Right cardiac atrium (tissue), 5 donors: ENCODE measurements at places on chromosomes 3 and 15.

DNA sequence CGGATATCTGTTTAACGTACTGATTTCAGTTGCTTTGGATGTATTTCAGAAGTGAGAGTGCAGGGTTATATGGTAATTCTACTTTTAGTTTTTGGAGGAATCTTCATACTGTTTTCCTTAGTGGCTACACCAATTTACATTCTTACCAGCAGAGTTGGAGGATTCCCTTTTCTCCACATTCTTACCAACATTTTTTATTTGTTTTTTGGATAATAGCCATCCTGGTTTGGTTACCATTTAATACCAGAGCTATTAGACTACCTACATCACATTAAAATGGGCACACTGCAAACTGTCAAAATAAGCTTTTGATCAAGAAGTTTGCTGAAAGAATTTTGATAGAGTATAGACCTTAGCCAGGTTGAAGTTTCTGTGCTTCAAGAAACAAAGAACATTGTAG is 217.2 kb upstream of the CFAP20DC start:
- DNase-seq, result no peak

DNA sequence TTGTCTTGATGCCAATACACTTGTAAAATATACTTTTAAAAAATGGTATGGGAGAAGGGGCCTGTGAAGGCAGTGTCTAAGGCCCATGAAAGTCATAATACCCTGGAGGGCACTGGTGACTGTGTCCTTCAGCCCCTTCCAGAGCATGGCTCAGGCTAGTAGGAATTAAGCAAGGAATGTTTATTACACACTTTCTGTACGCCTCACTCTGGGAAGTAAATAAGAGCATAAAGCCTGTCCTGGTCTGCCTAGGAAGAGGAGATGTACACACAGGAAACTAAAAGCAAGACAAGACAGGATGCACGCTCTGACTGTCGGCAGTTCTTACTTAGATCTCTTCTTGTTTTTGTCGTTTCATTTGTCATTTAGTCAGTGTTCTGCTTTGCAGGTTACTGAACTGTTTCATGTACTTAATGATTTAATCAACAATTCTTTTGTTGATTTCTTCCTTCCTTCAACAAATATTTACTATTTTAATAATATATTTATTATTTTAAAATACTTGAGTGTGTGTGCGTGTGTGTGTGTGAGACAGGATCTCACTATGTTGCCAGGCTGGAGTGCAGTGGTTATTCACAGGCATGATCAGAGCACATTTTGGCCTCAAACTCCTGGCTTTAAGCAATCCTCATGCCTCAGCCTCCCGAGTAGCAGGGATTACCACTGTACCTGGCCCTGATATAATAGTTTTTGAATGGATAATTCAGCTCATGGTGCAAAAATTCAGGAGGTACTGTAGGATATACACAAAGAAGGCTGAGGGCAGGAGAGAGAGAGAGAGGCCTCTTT is 9.0 kb upstream of the SMAD6 start:
- no peak for DNase-seq

- DNase-seq, result no peak
Observed at GRCh38 chr3:57961828-57962447, 46.3 kb upstream of the FLNB start.

- peak; percentile 73 for DNase-seq
Observed at GRCh38 chr3:128911911-128912310, 32.5 kb downstream of the ACAD9 start.

- DNase-seq, result no peak
Observed at GRCh38 chr15:65914981-65915925, 46.0 kb downstream of the RAB11A start.

GRCh38 chr15:34700891-34701427 is 53.8 kb downstream of the GJD2 start:
- no peak for DNase-seq

DNA sequence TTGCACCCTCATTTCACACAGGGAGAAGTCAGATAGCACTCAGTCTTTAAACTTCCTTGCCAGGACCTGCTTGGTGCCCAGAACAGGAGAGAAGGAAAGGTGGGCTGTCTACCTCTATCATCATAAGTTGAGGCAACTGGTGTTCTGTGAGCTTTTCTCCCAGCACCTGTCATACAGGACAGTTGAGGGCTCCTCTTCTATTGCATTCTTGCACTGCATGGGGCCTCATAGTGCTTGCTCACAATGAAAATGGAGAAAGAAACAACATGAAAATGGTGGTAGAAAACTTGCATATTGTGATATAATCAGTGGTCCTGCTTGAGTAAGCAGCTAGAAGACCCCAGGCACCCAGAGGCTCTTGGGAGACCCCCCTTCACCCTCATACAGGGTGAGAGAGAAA is 311.7 kb upstream of the GOLIM4 start:
- DNase-seq, result no peak

- no peak for DNase-seq
Observed at GRCh38 chr3:104735691-104736090, 631.0 kb upstream of the ALCAM start.

GRCh38 chr3:134603956-134604355 is 46.9 kb downstream of the KY start:
- no peak for DNase-seq

GRCh38 chr15:64019764-64020163 is 26.5 kb downstream of the DAPK2 start:
- peak; percentile 66 for DNase-seq

- DNase-seq, result no peak
Observed at GRCh38 chr3:175111036-175111435, 251.9 kb downstream of the NAALADL2 start.

- DNase-seq, result peak; percentile 54
Observed at GRCh38 chr3:194139071-194139813, 3.3 kb downstream of the HES1 start.

- no peak for DNase-seq
Observed at GRCh38 chr3:31733234-31733667, 200.5 kb downstream of the STT3B start.

- no peak for DNase-seq
Observed at GRCh38 chr15:25775317-25775912, 87.7 kb downstream of the ATP10A start.

GRCh38 chr15:40335938-40336743 is 4.6 kb downstream of the CCDC9B start:
- peak; percentile 48 for DNase-seq

GRCh38 chr3:187943677-187944389 is 198.6 kb upstream of the BCL6 start:
- no peak for DNase-seq

DNA sequence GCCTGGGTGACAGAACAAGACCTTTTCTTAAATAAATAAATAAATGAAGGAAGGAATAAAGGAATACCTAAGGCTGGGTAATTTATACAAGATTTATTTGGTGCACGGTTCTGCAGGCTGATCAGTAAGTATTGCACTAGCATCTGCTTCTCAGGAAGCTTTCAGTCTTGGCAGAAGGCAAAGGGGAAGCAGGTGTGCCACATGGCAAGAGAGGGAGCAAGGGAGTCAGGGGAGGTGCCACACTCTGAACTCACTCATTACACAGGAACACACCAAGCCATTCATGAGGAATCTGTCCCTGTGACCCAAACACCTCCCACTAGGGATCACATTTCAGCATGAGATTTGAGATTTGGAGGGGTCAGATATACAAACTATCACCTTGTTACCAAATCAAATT is 56.4 kb downstream of the PRKCI start:
- no peak for DNase-seq

GRCh38 chr3:11445883-11446282 is 173.7 kb downstream of the ATG7 start:
- no peak for DNase-seq

DNA sequence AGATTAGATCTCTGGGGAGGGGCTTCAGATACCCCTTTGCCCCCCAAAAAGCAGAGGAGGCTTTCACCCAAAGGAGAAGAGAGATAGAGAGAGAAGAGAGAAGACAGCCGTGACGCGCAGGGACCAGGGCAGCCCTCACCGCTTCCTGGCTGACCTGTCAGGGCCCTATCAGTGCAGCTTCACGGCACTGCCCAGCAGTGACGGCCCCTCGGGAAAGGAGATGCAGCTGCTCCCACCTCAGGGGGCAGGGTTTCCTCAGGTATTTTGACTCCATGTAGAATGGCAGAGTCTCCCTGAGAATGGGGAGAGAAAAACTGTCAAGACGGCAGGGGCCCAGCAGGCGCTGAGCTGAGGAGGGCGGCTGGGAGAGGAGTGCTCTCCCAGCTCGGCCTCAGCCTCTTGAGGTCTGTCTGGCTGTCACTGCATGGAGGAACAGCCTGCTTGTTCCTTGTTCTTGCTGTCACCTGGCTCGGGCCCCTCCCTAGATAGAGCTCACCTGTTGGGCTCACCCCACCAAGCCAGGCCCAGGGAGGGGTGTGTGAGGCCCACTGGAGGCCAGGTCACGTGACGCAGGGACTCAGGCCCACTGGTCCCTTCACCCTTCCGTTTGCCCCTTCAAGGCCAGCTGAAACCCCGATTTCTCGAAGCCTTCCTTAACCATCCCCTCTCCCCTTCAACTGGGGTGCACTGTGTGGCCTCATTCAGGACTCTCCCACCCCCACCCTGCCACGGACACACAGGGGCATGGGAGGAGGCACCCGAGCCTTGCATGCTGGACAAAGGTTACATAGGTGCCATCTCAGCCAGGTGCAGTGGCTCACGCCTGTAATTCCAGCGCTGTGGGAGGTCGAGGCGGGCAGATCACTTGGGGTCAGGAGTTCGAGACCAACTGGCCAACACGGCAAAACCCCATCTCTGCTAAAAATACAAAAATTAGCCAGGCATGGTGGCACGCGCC is 28.2 kb downstream of the LOXL1 start:
- no peak for DNase-seq

GRCh38 chr3:138944654-138944928 is 2.3 kb downstream of the FOXL2 start:
- DNase-seq, result no peak

- DNase-seq, result no peak
Observed at GRCh38 chr15:99630607-99631131, 64.9 kb downstream of the MEF2A start.

GRCh38 chr15:63726491-63726890 is 107.3 kb downstream of the HERC1 start:
- no peak for DNase-seq

DNA sequence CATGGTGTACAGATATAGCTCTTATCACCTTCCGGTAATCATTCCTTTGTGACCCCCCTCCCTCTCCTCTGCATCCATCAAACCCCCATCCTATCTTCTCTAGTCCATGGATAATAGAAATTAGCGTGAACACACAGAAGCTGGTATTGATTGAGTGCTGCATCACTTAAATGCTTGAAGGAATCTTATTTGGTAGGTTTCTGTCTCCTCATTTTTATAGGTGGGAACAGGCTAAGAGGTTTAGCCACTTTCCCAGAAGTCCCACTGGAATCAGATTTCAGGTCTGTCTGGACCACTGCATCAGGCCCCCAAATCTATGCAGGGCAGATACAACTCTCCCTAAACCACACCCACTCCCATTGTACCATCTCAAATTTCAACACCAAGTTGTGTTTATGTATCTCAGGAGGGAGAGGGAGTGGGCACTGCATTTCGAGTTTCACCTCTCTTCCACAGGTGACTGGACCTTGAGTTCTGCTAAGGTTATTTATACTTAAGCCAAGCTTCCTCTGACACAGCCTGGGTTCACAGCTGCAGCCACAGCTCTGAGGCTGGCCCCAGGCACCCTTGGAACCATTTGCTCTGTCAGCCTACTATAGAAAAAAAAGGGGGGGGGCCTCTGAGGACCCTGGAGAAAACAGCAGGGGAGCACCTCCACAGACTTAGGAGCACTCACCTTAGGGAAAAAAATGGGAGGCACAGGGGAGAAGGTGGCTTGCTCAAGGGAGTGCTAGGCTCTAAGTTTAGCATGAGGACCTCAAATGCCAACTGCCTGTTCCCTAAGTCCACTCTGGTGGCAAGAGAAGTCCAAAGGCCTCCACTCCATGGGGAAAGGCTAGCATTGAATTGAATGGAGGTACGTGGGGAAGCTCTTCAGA is 2.1 kb upstream of the NMB start:
- DNase-seq, result no peak

DNA sequence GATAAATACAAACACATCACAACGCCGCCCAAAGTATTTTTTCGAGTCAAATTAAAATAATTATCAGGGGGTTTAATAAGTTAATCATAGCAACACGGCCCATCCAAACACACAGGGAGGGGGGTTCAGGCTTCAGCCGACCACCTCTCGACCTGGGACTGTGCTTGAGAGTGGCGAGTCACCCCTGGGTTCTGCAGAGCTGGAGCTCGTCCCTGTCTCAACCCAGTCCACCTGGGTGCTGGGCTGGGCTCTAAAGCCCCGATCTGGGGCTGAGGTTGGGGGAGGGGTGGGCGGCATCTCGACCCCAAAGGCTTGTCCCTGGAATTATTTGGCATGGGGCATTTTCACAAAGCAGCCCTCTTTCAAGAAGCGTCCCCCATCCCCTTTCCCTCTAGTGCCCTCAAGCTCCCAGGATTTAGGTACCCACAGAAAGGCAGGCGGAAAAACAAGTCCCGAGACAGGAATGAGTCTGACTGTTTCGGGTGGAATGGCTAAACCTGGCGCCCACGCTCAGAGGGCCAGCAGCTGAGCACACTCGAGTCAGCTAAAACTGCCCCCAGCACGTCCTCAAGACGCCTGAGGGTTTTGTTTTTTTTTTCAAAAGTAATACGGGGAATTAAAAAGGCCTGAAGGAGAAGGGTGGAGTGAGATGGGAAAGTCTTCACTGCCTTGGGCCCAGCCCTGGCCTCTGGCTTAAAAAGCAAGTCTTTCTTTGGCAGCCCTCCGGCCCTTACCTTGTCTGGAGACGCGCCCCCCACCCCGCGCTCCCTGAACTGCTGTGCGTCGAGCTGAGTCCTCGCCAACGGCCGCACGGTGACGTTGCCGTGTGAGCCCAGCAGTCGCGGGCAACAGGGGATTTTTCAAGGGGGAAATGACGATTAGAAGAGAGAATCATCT is 32.5 kb downstream of the NR2F2 start:
- no peak for DNase-seq
